ENCODE measurements at places on chromosomes 5 and 9. TPM values are rescaled to one million over a fixed set of nuclear protein-coding genes. Genes with fewer than 3 reads are reported as not detected.

SLC6A3 gene
- total RNA-seq, result not detected

LCN15 gene
- not detected for total RNA-seq

GRCh38 chr5:143691945-143692290, 120.0 kb upstream of the HMHB1 start:
- DNase-seq, result no peak

GRCh38 chr5:16152601-16153568, 26.7 kb downstream of the MARCHF11 start:
- no peak for DNase-seq

DNA sequence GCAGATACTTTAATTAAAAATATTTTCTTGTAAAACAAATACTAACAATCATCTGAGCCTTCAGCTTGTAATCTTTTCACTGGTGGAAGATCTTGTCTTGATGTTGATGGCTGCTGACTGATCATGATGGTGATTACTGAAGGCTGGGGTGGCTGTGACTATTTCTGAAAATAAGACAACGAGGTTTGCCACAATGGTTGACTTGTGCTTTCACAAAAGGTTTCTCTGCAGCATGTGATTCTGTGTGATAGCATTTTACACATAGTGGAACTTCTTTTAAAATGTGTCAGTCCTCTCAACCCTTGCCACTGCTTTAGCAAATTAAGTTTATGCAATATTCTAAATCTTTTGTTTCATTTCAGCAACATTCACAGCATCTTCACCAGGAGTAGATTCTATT, 461.0 kb downstream of the CCDC171 start:
- DNase-seq, result no peak

- DNase-seq, result no peak
These were observed 18.1 kb downstream of the KDM3B start for GRCh38 chr5:138370537-138370936.

- DNase-seq, result no peak
These were observed 22.9 kb downstream of the FAF2 start for GRCh38 chr5:176471098-176471497.

- DNase-seq, result peak; percentile 81
These were observed 77.8 kb upstream of the SHISAL2B start for GRCh38 chr5:64612344-64612961.

GRCh38 chr5:57193757-57194413, 20.0 kb downstream of the GPBP1 start:
- DNase-seq, result no peak

DNA sequence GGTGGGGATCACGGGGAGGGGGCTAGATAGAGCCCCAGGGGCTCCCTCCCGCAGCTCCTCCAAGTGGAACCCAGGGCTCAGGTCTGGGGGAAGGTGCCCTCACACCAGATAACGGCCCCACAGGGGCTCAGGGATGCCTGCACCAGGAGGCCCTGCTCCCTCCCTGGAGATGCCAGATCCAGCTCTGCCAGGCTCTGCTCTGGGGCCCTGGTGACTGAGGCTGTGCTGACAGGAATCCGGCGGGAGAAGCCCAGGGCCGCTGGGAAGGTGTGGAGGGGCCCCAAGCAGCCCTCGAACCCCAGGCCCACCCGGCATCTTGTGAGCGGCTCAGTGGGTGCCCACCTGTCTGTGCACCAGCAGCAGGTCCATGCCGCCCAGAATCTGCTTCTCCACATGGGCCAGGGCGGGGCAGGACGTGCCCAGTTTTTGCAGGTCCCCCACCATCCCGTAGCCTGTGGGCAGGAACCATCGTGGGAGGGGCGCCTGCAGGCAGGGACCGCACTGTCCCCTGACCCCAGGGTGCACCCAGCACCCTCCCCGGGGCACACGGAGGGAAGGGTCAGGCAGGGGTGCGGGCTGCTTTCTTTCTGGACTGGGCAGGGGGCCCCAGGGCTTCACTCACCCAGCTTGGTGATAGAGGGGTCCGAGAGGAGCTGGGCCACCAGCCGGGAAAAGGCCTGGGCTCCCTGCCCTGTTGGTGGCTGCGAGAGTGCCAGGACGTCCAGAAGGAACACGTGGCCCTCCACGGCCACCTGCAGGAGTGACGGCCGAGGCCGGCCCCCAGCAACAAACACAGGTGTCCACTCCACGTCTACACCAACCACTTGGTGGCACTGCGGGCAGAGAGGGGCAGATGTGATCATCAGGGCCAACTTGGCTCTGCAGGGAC, 48.9 kb upstream of the NRARP start:
- DNase-seq, result no peak

DNA sequence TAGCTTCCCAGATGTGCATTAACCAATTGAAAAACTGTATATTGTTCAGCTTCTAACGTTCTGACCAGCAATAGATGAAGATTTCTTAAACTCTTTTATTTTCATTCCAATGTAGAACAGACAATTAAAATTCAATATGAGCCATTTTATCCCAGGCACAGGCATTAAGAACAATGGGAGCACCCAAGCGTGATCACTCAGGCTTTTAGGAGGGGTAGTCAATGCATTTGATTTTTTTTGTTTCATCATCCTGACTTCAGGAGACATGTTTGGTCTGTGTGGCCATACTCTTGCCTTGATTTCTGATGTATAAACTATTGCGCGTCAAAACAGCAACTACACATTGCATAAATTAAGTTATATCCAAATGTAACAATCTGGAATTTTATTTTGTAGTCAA, 653.0 kb upstream of the RORB start:
- no peak for DNase-seq

Data from G401 (cell line).